Immature natural killer cell (primary cell): ENCODE measurements at places on chromosomes 3 and 15.

DNA sequence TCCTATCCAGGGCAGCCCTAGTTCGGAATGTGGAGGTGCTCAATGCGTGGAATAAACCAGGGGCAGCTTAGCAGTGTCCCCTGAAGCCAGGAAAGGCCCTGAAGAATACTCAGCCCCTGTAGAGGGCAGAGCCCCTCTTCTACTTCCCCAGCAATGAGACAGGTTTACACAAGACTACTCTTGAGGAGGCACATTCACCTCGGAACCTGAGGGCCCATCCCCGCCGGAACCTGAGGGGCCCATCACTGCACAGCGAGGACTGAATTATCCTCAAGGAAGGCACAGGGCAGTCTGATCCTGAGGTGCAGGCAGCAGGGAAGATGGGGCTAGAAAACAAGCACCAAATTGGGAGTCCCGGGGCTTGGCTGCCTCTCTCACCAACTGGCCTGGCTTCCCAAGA lies 22.2 kb downstream of the CCDC13 start:
- no peak for DNase-seq

DNA sequence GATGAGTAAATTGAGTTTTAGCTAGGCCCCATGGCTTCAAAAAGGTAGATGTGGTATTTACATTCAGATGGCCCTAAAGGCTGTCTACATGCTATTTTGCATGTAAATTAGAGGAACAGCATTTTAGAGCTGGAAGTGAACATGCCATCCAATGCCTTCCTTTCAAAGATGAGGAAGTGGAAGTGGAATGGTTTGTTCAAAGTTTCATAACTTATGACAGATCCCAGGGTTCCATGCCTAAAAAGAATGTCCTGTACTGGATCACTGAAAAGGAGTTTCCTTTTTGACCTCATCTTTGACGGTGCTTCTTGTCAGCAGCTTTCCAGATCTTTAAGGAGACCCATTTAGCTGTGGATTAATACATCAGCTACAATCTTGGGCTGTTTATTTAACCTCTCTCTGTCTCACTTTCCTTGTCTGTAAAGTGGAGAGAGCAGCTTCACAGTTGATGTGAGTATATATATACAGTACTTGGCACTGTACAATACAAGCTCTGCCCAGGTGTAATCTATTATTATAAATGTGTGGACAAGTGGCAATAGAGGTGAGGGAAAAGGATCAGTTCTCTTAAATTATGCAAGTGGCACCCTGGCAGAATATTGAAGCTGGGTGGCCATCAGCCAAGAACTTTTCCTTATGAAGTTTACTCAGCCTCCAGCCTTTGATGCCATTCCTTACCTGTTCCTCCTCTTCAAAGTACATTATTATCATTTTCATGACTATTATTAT lies 68.7 kb upstream of the GOLGA8B start:
- DNase-seq, result no peak

GRCh38 chr3:50304601-50305000 lies 1.2 kb upstream of the HYAL1 start:
- DNase-seq, result no peak

DNA sequence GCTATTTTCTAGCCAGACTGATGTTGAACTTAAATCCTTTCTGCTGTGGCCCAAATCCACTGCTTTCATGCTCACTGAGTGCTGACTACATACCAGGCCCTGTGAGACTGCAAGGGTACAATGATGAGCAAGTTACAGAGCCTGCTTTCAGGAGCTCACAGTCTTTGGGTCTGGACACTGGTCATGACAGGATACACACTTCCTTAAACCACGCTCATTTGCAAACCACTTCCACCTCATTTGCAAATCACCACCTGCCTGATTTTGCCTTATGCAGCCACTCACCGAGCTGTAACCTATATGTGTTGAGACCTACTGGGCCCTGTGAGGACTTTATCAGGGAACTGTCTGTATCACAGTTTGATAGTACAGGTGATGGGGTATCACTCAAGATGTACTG lies 50.2 kb upstream of the LRRC58 start:
- no peak for DNase-seq

DNA sequence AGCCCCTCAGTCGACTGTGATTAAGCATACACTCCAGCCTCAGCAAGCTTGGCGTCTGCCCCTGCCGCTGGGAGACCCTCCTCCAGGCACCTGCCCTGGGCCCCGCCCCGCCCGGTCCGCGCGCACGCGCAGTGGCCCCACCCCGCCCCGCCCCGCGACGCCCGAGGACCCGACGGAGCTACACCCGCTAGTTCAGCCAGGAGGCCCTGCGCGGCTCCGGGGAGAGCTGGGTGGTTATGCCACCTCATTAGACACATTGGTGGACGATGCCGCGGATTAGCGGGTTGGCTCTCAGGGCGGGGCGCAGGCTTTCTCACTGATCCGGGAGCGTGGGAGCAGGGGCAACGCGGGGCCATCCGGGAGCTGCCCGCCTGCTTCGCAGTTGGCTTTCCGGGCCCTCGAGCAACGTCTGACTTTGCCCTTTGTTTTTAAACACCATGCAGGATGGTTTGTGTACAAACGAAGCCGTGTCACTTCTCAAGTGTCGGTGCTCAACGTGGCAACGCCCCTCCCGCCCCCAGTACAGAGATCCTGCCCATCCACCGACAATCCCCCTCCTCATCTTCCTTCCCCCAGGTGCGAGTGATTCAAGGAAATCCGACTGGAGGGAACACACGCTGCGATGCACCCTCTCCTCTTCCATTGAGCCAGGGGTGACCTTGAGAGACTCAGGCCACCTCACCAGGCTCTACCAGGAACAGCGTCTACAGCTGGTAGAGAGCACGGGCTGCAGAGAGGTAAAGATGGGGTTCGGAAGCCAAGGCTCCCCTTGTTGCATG lies 109.3 kb downstream of the SHQ1 start:
- DNase-seq, result peak; percentile 54

DNA sequence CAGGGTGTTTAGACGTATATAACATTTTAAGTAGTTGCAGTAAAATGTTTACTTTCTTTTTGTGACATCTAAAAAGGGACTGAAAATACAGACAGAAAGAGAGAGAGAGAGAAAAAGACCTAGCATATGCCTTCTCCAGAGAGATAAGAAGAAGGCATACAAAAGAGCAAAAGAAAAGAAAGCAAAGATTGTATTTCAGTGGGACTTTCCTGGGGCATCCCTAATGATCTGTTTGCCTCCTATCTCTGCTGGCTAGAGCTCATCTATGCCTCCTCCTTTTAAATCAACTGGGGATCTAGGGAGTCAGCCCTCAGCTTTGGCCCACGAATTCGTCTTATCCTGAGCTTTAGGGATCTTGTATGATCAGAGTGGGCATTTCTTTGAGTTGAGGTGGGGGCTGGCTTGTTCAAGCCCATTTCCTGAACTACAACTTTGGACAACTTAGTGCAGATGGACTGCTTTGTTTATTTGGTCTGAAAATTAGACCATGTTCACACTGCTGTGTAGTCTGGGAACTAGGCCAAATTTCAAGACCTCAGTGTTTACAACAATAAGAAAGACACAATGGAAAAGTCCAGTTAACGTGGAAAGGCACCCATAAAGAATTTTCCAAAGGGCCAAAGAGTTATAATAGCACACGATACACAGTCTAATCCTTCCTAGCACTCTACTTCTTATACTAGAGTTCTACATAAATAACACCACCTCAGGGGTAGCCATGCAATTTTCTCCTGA lies 61.0 kb downstream of the ATP8B4 start:
- DNase-seq, result no peak

DNA sequence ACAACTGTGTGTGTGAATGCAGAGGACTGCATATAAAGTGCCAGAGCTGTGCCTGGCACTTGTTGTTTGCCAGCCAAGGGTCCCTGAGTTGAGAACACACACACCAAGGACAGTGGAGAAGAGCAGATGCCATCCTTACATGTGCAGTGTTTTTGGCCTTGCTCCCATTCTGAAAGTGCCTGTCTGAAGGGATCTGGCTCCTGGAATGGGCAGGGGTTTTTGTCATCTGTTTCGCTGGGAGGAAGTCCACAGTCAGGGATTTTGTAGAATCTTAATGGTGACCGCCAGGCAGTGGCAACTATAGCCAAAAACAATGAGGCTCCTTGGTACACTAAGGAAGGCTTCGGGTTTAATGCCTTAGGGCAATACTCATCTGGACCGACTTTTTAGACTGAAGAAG lies 63.7 kb downstream of the DUT start:
- no peak for DNase-seq

- no peak for DNase-seq
Observed at GRCh38 chr15:31579976-31580375, 253.3 kb downstream of the KLF13 start.

DNA sequence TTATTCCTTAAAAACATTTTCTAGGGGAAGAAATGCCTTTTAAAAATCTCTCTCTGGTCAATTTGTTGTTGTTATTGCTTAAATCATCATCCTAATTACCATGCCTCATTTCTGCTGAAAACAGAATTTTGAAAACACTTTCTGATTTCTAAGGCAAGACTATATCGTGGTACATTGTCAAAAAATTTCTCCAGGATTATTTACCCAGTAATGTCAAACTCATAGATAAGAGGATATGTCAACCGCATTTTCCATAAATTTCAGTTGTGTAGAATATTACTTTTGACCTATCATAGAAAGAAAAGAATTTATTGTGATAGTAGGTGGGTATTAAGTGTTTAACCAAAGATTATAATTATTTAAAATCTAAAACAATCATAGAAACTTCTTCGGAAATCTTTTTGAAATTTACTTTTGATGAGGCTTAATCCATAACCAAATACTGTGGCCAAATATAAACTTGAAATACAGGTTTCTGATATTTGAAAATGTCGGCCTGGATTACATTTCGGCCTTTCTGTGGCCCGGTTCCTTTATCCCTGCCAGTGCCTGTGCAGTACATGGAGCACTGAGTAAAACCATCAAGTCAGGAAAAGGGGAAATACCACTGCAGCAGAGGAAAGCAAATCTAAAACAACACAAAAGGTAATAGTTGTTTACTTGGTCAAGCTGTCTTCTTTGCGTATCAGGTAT lies 173.4 kb downstream of the MYRIP start:
- no peak for DNase-seq

- no peak for DNase-seq
Observed at GRCh38 chr15:73981761-73982221, 10.3 kb downstream of the STOML1 start.

DNA sequence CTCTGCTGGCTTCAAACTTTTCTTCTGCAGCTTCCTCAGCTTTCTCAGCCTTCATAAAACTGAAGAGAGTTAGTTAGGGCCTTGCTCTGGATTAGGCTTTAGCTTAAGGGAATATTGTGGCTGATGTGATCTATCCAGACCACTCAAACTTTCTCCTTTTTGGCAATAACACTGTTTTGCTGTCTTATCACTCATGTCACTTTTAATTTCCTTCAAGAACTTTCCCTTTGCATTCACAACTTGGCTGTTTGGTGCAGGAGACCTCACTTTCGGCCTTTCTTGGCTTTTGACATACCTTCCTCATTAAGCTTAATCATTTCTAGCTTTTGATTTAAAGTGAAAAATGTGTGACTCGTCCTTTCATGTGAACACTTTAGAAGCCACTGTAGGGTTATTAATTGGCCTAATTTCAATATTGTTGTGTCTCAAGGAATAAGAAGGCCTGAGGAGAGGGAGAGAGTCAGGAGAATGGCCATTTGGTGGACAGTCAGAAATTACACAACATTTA lies 60.7 kb downstream of the SLC24A1 start:
- DNase-seq, result no peak
